Activated naive CD8-positive, alpha-beta T cell treated with anti-CD3 and anti-CD28 coated beads, Interleukin-2, amount 50 U/mL, for 24 hours (primary cell): ENCODE measurements at places on chromosomes 13 and 19.

DNA sequence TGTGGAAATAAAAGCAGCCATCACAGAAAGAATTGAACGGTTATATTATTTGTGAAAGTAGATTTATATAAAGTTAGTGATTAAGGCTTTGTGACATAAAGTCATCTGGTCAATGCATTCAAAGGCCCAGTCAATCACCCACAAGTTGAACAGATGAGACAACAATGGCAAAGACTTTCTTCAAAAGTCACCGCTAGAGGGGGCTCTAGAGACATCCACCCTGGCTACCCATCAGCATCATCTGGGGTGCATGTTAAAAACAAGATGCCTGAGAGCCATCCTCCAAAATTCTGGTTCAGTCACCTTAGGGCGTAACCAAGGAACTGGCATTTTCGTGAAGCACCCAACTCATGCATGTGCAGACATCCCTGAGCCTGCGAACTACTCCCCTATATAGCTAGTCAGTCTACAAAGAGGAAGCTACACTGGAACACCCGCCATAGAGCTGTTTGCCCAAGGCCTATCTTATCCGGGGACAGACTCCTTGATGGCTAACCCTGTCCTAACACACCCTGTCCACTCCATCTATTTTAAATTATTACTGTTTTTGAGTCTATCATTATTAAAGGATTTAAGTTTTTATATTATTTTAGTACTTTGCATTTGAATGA lies 970.5 kb downstream of the UQCRFS1 start:
- H3K4me1 ChIP-seq: no peaks in the 10 kb centered on the region
- no peak overlapping the region for H3K4me3 ChIP-seq
- no peaks in the 10 kb centered on the region for H3K36me3 ChIP-seq
- H3K27ac ChIP-seq: no peak overlapping the region

DNA sequence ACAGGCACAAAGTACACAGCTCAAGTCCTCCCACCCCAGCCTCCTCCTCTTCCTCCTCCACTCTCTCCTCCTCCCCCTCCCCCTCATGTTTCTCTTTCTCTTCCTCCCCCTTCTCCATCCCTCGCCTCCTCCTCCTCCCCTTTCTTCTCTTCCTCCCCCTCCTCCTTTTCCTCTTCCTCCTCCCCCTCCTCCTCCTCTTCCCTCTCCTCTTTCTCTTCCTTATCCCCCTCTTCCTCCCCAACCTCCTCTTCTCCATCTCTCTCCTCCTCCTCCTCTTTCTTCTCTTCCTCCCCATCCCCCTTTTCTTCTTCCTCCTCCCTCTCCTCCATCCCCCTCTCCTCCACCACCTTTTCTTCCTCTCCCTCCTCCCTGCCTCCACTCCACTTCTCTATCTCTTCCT lies 276.3 kb upstream of the TSHZ3 start:
- no peak overlapping the region for H3K4me3 ChIP-seq
- H3K36me3 ChIP-seq: no peaks in the 10 kb centered on the region
- H3K27me3 ChIP-seq: no peaks in the 10 kb centered on the region

GRCh38 chr19:48489608-48490216 lies 20.5 kb downstream of the CYTH2 start:
- H3K27ac ChIP-seq: no peak overlapping the region
- peaks cover 24% of the 10 kb centered on the region for H3K27me3 ChIP-seq
- DNase-seq: peak; percentile 90
- peaks cover 34% of the 10 kb centered on the region for H3K4me1 ChIP-seq

DNA sequence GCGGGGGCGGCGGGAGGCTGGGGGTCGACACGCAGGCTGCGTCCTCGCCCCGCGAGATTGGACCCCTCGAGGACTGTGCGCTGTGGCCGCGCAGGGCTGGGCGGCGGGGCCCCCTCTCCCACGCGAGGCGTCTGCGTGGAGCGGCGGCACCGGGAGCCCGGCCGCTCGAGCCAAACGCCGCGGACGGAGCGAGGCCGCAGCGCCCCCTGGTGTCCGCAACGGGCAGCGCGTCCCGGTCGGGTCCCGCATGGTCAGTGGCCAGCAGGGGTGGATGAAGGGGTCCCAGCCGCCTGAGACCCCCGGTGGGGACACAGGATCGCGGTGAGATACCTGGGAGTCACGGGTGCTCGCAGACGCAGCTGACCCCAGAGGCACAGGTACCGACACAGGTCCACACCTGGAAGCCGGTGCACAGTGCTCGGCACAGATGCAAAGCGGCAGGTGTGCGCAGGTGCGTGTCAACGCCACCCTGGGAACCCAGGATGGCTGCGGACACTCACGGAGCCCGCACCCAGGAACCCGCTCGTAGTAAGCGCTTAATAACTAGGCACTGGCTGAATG lies 2.1 kb upstream of the CIRBP start:
- H3K27ac ChIP-seq: peak overlapping the region; percentile 35
- peaks cover 25% of the 10 kb centered on the region for H3K36me3 ChIP-seq
- H3K4me3 ChIP-seq: peak overlapping the region; percentile 60
